ENCODE measurements at places on chromosomes 3 and 15.

DNA sequence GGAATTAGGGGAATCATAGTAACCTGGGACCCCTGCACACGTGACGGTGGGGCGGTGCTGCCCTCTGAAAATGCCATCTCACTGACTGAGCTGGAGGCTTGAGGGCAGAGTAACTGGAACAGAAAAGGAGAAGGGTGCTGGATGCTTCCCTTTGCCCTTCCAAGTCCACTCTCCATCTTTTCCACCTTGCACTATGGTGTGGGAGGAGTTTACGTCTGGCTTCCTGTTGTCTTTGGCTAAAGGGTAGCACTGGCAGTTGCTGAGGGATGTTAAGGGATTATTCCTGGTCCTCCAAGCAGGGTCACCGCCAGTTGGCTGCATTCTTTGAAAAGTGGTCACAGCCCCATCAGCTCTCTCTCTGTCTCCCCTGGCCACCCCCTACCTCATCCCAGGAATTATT lies 129.4 kb upstream of the SNTN start:
- no peak for DNase-seq

DNA sequence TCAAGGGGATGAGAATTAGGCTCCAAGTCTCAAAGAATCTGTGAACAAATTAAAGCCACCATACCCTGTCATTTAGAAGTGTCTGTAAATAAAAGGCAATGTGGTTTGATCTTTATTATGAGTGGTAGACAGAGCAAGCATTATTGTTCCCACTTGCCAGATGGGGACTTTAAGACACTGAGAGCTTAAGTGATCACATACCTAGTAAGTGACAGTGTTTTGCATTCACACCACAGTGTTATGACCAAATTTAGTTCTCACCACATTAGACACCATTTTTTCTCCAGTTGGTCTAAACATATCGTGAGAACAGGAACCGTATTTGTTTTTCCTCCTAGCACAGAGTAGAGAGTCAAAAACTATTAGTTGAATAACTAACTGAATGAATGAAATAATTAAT lies 13.2 kb upstream of the ZBED2 start:
- DNase-seq, result no peak

GRCh38 chr3:124059580-124059979 lies 67.7 kb upstream of the ROPN1 start:
- DNase-seq, result no peak

DNA sequence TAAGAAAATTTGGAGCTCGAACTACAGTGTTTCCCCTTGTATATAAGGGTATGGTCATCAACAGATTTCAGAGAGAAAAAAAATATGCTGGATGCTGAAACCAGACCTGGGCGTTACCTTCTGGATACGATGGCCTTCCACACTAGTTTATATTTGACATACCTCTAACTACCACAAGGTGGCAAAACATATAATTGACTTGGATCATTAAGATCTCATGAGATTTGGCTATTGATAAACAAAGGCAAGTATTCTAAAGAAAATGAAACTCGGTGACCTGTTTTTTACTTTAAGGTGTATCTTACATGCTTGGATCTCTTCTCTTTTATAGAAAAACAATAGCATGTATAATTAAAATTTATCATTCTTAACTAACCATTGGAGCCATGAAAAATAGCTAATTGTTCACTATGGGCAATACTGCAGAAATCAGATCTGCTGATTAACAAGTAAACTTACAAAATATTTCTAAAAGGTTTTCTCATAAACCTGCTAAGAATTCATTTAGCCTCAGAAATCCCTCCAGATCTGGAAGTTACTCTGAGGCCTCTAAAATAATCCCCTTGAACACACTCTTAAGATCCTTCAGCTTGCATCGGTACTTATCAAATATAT lies 300.6 kb upstream of the KCNH8 start:
- no peak for DNase-seq

DNA sequence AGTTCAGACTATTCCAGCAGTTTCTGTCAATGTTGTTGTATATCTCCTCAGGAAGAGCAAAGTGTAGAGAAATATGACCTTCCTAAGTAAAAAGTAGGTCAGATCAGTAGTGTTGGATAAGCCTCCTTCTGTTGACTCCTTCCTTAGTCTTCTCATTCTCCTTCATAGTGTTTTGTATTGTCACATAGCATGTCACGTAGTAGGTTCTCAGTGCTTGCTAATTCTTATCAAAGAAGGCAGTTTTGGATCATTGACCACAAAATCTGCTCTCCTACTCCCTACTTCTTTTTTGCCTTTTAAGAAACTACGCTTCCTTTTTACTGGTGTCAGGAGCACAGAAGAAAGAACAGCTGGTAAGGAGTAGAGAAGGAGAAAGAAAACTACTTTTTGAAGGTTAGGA lies 1.0 kb upstream of the MGA start:
- no peak for DNase-seq

DNA sequence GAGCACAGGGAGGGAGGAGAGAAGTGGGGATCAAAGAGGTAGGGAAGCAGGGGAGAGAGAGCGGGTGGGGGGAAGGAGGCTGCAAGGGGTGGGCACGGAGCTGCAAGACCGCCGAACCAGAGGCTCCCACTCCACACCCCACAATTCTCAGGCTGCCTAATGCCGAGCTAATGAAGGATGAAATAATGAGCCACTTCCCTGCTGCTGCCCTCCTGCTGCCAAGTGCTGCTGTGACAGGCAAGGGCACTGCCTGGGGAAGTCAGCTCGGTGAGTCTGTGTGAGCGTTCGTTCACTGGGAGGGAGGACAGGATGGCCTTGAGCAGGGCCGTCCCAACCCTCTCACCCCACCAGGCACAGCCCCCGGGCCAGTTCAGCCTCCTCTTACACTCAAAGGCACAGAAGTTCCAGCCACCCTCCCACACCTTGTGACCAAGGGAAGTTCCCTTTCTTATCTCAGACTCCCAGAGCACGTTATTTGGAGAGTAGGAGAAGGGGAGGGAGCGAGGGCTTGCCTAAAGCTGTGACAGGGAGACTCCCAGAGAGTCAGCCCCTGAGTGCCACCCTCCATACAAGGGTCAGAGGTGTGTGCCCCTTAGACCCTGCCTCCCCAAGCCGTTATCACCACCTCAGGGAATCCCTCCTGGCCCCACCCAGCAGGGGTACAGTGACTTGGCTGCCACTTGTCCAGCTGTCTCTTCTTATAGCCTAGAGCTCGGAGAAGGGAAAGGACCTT lies 12.4 kb downstream of the GLYCTK start:
- DNase-seq, result no peak

GRCh38 chr3:24589931-24590880 lies 95.6 kb upstream of the THRB start:
- DNase-seq, result no peak

DNA sequence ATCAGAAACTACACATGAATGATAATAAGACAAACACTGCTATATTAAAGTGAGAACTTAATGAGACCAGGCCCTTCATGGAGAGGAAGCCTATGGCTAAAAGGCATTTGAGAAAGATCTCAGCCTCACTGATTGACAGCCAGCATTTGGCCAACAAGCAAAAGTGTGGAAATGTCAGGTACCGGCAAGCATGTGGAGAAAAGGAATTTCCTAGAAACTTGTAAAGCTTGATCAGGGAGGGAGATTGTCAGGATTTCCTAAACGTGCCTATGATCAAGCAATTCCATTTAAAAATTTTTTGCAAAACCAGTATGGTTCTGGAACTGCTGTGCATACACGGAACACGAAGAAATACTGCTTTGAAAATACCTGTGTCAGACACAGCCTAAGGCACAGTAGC lies 220.3 kb upstream of the ATP10A start:
- DNase-seq, result no peak

DNA sequence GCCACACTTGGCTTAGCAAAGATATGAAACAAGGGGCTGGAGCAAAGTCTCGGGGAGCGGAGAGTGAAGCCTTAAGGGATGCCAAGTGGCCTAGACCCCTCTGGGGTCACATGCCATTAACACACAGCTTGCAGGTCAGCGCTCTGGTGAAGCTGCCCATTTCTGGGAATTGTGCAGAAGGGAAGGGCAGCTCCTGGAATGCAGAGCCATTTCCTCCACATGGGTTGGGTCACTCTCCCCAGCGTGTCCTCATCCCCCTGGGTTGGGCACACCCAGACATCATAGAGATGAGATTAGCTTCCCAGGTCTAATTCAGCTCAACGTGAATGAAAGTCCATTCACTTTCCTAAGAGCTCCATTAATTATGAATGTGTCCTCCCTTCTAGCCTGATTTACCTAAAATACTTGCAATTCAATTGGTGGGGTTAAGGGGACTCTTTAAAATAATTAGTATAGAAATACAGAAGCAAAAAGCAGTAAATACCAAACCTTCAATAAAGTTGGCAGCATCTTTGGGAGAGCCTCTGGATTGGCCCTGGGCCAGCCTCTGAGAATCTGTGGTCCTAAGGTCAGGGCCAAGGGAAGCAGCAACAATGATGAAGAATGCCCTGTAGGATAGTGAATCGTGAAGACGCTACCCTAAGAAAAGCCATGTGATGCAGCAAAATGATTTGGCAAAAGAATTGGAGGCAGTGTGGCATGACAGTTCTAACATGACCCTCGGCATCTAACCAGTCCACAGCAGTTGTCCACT lies 17.8 kb downstream of the MRAS start:
- DNase-seq, result no peak

- no peak for DNase-seq
Observed at GRCh38 chr15:73352082-73352481, 16.7 kb downstream of the HCN4 start.

GRCh38 chr3:63228087-63228486 lies 50.0 kb upstream of the SYNPR start:
- no peak for DNase-seq

GRCh38 chr3:171351676-171352075 lies 108.5 kb downstream of the TNIK start:
- peak; percentile 18 for DNase-seq

DNA sequence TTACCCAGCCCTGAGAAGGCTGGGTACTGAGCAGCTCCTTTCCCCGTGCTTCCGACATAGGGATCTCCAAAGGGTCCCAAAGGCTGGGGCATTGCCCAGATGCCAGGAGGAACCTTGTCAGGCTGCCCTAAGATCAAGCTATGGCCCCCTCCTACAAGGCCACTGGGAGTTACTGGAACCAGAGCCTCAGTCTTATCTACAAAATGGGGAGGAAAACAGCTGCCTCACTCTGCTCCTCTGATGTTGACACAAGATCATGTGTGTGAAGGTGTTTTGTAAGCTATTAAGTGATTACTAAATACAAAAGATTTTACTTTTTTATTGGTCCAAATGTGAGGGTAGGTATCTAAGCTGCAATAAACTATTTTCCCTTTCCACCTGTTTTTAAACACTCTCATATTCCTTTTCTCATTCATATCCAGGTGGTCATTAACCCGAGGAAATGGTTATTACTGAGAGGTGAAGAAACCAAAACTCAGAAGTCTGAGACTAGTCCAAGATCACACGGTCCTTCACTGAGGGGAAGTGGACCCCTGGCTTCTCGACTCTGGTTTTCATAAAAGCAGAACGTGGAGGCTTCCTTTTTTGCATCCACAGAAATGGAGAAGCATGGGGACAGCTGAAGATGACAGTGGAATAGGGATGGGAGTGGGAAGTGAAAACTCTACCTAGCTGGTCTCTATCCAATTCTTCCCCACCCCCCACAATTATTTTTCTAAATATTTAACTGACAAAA lies 1.7 kb downstream of the ARPIN start:
- DNase-seq, result no peak
